ENCODE measurements at places on chromosomes 11 and 22.
A peak's percentile ranks its signal among the peaks of the same experiment; 100 is the strongest.

DNA sequence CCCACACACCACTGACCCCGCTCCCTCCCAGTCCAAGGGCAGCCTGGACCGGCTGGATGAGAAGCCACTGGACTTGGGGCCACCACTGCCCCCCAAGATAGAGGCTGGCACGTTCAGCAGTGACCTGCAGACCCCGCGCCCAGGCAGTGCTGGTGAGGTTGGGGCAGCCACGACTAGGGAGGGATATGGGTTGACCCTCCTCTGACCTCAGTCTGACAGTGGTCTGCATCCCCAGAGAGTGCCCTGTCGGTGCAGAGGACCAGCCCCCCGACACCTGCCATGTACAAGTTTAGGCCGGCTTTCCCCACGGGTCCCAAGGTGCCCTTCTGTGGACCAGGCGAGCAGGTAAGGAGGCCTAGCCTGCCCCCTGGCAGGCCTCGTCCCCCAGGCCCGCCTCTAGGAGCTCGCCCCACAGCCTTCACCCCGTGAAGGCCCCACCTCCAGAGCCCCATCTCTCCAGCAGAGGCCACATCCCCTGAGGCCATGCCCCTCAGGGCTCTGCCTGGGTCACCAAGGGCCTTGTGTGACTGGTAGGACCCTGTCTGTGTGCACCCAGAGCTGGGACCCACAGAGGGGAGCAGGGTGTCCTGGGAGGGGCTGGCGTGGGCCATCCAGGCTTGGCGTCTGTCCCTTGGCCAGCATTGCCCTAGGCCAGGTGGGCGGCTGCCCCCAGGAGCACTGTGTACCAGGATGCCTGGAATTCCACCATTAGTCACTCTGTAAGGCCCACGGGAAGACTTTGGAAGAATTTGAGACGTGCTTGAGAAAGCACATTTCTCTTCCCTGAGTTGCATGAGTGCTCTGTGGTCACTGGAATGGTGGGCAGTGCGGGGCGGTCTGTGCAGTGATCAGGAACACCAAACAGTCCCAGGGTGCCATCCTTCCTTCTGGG lies 9.4 kb downstream of the CCDC188 start:
- peak; percentile 31 for DNase-seq

GRCh38 chr22:49522582-49523373 lies 304.9 kb downstream of the BRD1 start:
- no peak for DNase-seq

DNA sequence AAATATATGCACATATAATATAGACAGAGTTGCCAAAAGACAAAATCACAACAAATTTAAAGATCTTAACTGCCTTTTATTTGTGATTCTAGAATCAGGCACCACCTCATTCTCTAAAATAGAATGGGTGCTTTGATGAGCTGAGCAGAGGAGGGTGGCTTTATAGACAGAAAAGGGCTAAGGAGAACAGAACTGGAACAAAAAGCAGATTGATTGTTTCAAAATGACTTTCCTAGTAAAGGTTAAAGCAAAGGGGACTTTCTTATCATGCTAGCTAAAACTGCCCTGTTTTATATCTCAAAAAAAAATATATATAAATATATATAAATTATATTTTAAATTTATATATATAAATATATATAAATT lies 287.6 kb downstream of the FAT3 start:
- no peak for DNase-seq

DNA sequence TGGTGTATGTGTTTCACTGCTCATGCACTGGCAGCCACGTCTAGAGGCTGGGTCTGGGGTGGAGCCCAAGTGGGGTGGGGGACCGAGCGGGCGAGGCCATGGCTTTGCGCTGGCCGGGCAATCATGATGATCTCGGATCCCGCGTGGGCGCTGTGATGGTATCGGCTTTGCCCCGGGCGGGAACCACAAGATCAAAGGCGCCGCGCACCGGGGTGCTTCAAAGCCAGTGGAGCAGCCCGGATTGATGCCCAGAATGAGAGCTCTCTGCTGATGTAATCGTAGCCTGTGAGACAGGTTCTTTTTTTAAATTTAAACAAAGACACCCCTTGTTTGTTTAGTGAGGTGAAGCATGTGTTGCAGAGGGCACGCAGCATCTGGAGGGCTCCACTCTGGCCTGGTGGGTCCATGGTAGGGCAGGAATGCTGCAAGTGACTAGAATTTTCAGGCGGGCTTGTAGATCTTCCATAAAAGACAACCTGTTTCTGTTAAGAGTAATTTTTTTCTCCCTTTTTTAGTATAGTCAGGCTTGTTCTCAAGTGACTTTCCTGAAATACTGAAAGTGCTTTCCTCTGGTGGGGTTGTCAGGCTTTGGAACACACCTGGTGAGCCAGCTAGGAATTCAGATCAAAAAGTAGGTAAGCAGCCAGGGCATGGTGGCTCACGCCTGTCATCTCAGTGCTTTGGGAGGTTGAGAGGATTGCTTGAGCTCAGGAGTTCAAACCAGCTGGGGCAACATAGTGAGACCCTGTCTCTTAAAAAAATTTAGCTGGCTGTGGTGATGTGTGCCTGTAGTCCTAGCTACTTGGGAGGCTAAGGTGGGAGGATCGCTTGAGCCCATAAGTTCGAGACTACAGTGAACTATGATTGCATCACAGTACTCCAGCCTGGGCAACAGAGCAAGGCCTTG lies 40.7 kb downstream of the ZNRF3 start:
- DNase-seq: no peak

DNA sequence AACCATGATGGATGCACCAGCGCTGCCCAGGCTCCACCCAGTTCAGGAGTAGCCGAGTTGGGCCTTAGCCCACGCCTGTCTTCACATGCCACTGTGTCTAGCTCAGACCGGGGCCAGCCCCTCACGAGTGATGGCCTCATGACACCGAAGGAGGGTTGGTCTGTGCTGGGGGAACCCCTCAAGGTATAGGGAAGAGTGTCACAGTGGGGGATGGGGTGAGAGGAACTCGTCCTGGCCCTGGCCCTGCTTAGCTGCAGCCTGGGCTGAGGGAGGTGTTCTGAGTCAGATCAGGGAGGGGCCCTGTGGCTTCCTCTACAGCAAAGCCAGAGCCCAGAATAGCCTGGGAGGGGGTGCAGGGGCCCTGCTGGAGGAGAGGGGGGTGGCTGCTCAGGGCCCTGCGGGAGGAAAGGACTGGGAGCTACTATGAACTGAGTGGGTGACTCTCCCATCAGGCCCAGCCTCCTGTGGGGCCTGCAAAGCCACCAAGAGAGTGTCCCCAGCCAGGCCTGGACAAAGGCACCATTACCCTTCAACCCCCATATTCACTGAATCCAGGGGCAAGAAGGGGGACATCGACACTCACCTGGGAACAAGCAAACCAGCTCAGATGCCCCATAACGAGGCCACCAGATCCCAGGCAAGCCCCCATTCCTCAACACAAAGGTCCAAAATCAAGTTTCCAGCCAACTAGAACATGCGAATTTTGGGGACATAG lies 41.2 kb downstream of the IGLL5 start:
- no peak for DNase-seq

DNA sequence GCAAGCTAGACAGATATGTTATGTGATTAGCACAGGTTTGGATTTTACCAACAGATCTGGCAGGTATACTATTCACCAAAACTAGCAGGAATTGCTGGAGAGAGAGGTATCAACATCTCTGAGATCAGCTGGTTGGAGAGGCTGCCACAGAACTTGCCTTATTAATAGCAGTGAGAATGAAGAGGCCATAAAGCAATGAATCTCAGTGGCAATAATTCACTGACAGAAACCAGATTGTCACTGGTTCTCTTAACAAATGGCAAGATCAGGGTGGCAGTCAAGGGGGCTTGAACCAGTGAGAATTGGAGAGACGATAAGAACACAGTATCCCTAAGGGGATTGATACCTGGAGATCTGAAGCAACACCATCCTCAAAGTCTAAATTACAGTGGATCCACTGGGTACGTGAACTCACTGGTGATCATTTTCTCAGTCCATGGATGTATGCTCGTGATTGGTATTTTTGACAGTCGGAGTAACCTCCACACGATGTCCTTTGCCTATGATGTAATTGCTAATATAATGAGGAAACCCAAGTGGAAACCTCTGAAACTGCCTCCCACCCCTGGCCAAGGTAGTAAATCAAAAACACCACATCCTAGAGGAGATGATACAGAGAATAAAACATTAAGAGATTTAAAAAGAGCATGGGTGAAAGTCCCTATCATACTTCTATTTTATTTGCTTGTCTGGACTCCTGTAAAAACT lies 17.7 kb upstream of the SLC5A12 start:
- no peak for DNase-seq

Measured in AG09309 (cell line).